ENCODE measurements at places on chromosomes 1 and 21. TPM values are rescaled to one million over a fixed set of nuclear protein-coding genes. Genes with fewer than 3 reads are reported as not detected.

DNA sequence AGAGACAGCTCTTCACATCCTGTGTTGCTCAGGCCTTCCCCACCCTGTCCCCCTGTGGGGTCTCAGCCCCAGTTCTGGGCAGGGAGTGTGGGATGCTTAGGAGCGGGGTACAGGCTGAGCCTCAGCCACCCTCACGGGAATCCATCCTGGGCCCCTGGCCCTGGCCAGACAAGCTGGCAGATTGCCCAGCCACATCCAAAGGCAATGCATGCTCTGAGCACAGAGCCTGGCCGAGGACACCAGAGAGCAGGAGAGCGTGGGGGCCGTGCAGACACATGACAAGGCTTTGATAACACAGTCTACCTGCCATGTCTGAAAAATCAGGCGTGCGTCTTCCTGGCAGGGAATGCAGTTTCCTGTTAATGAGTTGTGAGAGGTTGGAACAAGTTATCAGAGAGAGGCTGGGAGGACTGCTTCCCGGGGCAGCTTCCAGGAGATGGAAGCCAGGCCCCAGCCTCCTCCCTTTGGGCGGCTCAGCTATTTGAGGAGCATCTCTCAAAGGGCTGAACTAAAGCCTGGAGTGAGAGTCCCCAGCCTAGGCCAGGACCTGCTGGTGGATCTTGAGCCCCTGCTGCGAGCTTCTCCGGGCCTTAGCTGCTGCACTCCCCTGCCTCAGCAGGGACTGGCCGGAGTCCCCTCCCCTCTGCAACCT, 72.2 kb upstream of the SELENON start:
- H3K4me3 ChIP-seq: no peak overlapping the region
- H3K27me3 ChIP-seq: peaks cover 1% of the 10 kb centered on the region
- peaks cover 21% of the 10 kb centered on the region for H3K4me1 ChIP-seq
- H3K36me3 ChIP-seq: no peaks in the 10 kb centered on the region

DNA sequence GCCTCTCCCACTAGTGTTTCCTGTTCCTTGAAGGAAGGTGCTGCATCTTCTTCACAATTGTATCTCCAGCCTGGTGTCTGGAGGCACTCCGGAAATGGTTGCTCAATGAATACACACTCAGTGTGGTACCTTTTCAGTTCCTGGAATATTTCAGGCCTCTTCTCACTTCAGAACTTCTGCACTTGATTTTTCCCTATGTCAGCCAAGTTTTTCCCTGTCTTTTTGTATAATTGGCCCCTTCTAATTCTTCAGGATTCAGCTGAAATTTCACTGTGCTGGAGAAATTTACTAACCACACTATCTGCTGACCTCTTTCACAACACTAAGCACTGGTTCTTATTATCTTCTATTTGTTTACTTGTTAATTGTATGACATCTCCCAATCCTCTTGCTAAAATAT, 61.2 kb upstream of the MAP10 start:
- no peak overlapping the region for H3K4me3 ChIP-seq
- DNase-seq: no peak
- peaks cover 7% of the 10 kb centered on the region for H3K4me1 ChIP-seq
- no peaks in the 10 kb centered on the region for H3K27me3 ChIP-seq

DNA sequence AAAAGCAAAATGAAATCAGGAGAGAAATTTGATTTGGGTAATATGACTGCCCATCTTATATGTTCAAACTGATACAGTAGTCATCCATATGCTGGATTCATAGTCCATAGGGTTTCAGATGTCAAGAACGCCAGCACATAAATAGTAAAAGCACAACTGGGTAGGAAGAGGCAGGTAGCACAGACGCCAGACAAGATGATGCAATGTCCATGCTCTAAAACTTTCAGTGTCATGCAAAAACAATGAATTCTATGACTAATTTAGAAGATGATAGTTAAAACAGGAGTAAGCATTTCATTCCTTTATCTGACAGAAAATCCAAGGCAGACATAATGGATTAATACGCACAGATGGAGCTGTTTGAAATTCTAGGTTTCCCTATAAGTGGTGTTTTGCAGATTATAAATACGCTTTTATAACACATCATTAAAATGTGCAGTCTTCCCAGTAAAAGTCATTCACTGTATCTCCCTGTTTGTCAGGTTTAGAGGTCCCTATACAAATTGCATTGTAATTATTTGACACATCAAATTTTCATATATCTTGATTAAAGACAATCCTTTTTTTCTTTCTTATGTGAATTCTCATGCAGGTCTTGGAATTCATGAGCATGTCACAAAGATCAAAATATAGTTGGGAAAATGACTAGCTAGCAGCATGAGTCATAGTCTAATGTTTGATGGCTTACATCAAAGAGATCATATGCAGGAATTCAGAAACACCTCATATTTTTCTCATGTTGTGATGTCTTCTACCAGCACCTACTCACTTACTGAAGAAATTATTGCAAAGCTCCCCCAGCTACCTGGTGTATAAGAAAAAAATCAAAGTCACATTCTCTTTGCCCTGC, 139.9 kb downstream of the DSCAM start:
- H3K4me1 ChIP-seq: peaks cover 10% of the 10 kb centered on the region
- H3K27me3 ChIP-seq: no peaks in the 10 kb centered on the region
- no peak overlapping the region for H3K27ac ChIP-seq
- no peak overlapping the region for H3K4me3 ChIP-seq

- H3K4me1 ChIP-seq: peaks cover 3% of the 10 kb centered on the region
- no peak overlapping the region for H3K4me3 ChIP-seq
- DNase-seq: no peak
- peaks cover 11% of the 10 kb centered on the region for H3K36me3 ChIP-seq
- no peak overlapping the region for H3K27ac ChIP-seq
Measured at GRCh38 chr1:55386456-55386855, 171.3 kb upstream of the USP24 start.

DNA sequence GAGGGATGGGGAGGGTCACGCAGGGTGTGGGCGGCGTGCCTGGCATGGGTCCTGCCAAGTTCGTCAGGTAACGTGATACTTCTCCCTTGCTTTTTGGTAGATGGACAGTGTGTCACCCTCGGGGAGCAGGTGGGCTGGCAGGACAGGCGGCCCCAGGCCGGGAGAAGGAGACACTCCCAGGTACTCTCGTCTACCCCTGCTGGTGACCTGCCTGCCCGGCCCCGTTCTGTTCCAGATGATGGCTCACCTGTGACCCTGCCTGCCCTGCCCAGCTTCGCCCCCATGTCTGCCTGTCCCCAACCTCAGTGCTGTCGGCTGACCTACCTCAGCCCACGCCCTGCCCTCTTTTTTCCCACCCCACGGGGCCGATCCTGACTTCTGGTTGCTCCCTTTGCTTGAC, 144.7 kb downstream of the PCBP3 start:
- H3K27me3 ChIP-seq: peaks cover 4% of the 10 kb centered on the region
- H3K4me3 ChIP-seq: no peak overlapping the region
- peaks cover 3% of the 10 kb centered on the region for H3K36me3 ChIP-seq
- DNase-seq: peak; percentile 90

DNA sequence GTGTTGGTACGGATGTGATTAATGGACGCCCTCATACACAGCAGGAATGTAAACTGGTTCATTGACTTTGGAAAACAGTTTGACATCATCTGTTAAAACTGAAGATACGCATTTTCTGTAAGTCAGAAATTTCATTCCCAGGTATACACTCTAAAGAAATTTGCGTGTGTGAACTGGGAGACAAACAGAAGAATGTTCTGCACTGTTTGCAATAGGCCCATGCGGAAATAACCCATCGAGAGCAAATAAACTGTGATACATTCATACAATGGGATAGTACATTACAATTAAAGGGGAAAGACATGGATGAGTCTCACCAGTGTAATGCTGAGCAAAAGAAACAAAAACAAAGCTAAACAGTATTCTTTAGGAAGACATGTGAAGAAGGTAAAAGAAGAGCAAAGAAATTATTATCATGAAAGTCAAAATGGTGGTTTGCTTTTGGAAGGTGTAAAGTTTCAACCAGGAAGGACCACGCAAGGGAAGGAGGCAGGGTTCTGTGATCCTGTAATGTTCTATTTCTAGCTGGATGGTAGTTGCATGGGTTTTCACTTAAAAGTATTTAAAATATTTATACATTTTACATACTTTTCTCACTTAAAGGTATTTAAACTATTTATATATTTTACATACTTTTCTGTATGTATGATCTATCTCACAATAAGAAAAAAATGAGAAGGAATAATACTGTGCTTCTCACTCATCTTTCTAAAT, 30.3 kb downstream of the INTS7 start:
- H3K27me3 ChIP-seq: no peaks in the 10 kb centered on the region
- peaks cover 41% of the 10 kb centered on the region for H3K4me1 ChIP-seq
- H3K36me3 ChIP-seq: peaks cover 4% of the 10 kb centered on the region

GRCh38 chr1:208131621-208132286, 112.4 kb downstream of the PLXNA2 start:
- no peaks in the 10 kb centered on the region for H3K27me3 ChIP-seq
- H3K27ac ChIP-seq: no peak overlapping the region
- H3K36me3 ChIP-seq: peaks cover 6% of the 10 kb centered on the region
- no peak for DNase-seq
- H3K4me1 ChIP-seq: peaks cover 46% of the 10 kb centered on the region

DNA sequence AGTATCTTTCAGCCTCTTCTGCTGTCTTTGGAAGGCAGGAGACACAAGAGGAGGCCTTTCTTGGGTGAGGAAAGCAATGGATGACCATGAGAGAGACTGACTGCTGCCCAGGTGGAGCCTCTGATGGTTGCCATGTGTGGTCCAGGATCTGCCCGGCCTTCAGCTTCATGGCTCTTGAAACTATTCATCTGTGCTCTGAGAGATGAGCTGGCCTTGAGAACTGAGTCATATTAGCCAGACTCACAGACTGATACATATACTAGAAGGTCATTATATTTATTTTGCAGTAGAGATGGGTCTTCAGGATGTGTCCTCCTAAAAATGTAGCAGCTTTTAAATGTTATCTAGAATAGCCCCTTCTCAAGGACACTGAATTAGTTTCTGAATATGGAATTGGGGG, 33.7 kb downstream of the PTGFRN start:
- no peak overlapping the region for H3K27ac ChIP-seq
- H3K36me3 ChIP-seq: peaks cover 17% of the 10 kb centered on the region
- no peak overlapping the region for H3K4me3 ChIP-seq
- H3K4me1 ChIP-seq: peaks cover 16% of the 10 kb centered on the region
- DNase-seq: no peak
- no peaks in the 10 kb centered on the region for H3K27me3 ChIP-seq

- no peak overlapping the region for H3K4me3 ChIP-seq
- peaks cover 8% of the 10 kb centered on the region for H3K4me1 ChIP-seq
- H3K27ac ChIP-seq: no peak overlapping the region
- no peak for DNase-seq
- H3K36me3 ChIP-seq: no peaks in the 10 kb centered on the region
- H3K27me3 ChIP-seq: peaks cover 31% of the 10 kb centered on the region
Measured at GRCh38 chr1:239896569-239896968, 195.1 kb upstream of the FMN2 start.

GRCh38 chr1:97382206-97382605, 538.6 kb downstream of the DPYD start:
- H3K27me3 ChIP-seq: no peaks in the 10 kb centered on the region
- H3K4me1 ChIP-seq: peaks cover 19% of the 10 kb centered on the region
- H3K27ac ChIP-seq: no peak overlapping the region
- DNase-seq: no peak
- no peak overlapping the region for H3K4me3 ChIP-seq

GRCh38 chr1:121516234-121516967, 331.6 kb downstream of the SRGAP2C start:
- H3K27me3 ChIP-seq: peaks cover 2% of the 10 kb centered on the region
- H3K36me3 ChIP-seq: no peaks in the 10 kb centered on the region
- H3K4me3 ChIP-seq: no peak overlapping the region

DNA sequence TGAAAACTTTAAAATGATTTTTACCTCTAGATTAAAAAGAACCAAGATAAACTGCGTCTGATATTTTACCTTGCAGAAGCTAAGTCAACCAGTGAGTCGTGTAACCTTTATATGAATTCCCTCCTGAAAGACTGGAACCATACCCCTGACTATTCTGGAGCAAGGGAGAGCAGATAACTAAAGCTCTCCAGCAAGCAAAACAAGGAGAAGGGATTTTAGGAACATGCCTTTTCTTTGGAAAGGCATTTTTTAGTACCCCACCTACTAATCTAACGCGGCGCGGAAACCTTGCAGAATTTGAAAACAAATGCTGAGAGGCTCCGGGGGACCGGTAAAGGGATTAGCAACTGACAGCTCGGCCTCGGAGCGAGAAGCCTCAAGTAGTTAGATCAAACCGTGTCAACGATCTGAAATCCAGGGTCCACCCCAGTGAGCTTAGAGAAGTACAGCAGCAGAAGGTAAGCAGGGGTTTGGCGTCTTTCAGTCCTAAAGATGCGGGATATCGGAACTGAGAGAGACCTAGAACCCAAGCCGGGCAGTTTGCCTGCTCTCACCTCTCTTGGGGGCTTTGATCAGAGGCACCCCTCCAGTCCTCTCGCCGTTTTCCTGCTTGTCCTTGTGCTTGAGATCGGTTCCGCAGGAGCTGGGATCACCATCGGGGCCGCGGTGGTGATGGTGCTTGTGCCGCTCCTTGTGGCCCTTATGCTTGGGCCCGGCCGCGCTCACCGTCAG, 954 bp downstream of the RSBN1 start:
- H3K27me3 ChIP-seq: no peaks in the 10 kb centered on the region
- peak overlapping the region; percentile 96 for H3K27ac ChIP-seq
- DNase-seq: no peak
- peak overlapping the region; percentile 93 for H3K4me3 ChIP-seq

- no peak overlapping the region for H3K4me3 ChIP-seq
- no peaks in the 10 kb centered on the region for H3K36me3 ChIP-seq
- DNase-seq: no peak
- peaks cover 8% of the 10 kb centered on the region for H3K4me1 ChIP-seq
Measured at GRCh38 chr1:165389609-165390008, 33.1 kb upstream of the LMX1A start.

DNA sequence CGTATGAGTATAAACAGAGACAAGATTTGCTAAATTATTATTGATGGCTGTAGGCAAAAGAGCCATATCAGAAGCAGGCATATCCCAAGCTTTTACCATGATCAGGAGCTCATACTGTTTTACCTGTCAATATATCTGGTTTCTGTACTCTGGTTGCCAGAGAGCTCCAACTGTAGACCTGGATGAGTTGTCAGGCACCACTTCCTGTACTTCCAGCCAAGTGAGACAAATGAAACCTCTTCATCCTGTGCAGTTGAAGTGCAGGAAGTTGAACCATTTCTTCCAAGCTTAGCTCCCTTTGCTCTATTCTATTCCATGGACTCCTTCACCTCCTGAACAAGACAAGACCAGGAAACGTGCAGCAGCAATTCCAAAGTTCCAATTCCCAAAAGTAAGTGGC, 115.6 kb downstream of the ZNF281 start:
- no peaks in the 10 kb centered on the region for H3K27me3 ChIP-seq
- no peak overlapping the region for H3K27ac ChIP-seq
- H3K36me3 ChIP-seq: no peaks in the 10 kb centered on the region
- peaks cover 13% of the 10 kb centered on the region for H3K4me1 ChIP-seq
- DNase-seq: no peak
- no peak overlapping the region for H3K4me3 ChIP-seq

Gene GJA8
- total RNA-seq: not detected

Gene C4BPB
- not detected for total RNA-seq

Gene PTGFR
- total RNA-seq: 2.0 TPM

Gene TRAPPC3
- 69.7 TPM for total RNA-seq

Gene FCGR3A
- total RNA-seq: not detected

Gene IL10
- total RNA-seq: not detected

Gene RHBG
- total RNA-seq: not detected

Measured in chondrocyte (in vitro differentiated cells).